ENCODE measurements at places on chromosomes 12 and 14. TPM values are rescaled to one million over a fixed set of nuclear protein-coding genes. Genes with fewer than 3 reads are reported as not detected.
A peak's percentile ranks its signal among the peaks of the same experiment; 100 is the strongest.

DNA sequence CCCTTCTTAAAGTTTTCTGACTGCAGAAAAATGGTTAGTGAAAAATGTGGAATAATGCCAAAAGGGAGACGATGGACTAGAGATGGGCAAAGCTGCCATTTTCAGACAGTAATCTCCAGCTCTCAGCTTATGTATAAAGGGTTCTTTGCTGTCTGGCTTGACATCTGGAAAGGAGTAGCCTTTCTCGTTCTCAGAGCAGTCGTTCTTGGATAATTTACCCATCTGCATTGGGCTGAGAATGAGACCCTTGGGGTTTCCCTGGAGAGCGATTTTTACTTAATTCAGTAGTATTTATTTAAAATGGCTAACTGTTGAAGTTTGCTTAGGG lies 1.2 kb downstream of the NUDT4 start:
- peaks cover 4% of the 10 kb centered on the region for H3K4me1 ChIP-seq
- H3K36me3 ChIP-seq: no peaks in the 10 kb centered on the region
- H3K4me3 ChIP-seq: peak overlapping the region; percentile 100
- H3K27me3 ChIP-seq: no peaks in the 10 kb centered on the region
- no peak for DNase-seq

DNA sequence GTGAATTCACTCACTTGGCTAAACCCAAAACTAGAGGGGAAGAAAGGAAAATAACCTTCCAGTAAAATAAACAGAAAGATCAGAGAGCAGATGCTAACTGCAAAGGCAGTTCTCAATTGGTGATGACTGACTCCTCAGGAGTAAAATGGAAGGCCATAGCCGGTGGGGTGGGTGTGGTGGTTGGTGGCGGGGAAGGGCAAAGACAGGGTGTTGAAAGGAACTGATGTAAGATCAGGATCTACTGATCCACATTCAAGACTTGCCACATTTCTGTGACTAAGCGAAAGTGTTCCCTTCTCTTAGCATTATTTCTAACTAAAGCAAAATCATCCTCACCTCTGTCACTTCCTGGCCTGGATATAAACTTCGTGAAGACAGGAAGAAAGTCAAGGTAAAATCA lies 26.3 kb upstream of the TC2N start:
- H3K36me3 ChIP-seq: no peaks in the 10 kb centered on the region
- no peak overlapping the region for H3K27ac ChIP-seq

GRCh38 chr12:125436686-125437085 lies 371.5 kb downstream of the AACS start:
- no peaks in the 10 kb centered on the region for H3K4me1 ChIP-seq
- no peaks in the 10 kb centered on the region for H3K27me3 ChIP-seq
- H3K4me3 ChIP-seq: no peak overlapping the region
- no peak for DNase-seq
- H3K36me3 ChIP-seq: no peaks in the 10 kb centered on the region

DNA sequence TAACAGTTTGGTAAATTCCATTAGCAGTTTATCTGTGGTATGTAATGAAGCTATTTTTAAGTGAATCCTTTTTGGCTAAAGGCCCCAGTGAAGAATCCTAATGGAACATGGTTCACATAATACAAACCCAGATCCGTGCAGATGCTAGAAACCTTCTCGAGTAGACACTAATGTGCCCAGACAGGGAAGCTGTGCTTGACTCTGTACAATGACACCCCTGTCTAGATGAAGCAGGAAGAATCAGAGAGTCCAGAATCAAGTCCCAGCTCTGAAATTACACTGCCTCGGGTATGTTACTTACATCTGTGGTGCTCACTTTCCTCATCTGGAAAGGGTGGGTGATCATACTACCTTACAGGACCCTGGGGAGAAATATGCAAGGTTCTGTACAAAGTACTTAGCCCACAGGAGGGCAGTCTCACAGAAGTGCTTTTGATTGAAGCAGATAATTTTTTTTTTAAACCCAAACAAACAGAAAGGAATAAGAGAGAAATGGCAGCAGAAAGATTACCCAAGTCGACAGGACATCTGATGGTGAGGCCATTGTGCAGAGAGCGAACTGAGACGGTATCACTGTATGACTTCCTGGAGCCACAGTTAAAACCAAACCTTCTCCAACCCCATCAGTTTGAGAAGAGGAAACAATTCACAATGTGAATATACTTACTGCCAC lies 8.5 kb downstream of the CRACR2A start:
- H3K27ac ChIP-seq: no peak overlapping the region
- no peaks in the 10 kb centered on the region for H3K27me3 ChIP-seq
- DNase-seq: no peak
- no peaks in the 10 kb centered on the region for H3K4me1 ChIP-seq
- no peaks in the 10 kb centered on the region for H3K36me3 ChIP-seq

GRCh38 chr12:121668750-121669520 lies 519 bp downstream of the MORN3 start:
- DNase-seq: no peak
- no peaks in the 10 kb centered on the region for H3K27me3 ChIP-seq
- H3K4me3 ChIP-seq: no peak overlapping the region
- H3K36me3 ChIP-seq: no peaks in the 10 kb centered on the region
- H3K4me1 ChIP-seq: no peaks in the 10 kb centered on the region

GRCh38 chr12:66739940-66740651 lies 61.2 kb upstream of the GRIP1 start:
- DNase-seq: no peak
- H3K36me3 ChIP-seq: no peaks in the 10 kb centered on the region
- no peak overlapping the region for H3K27ac ChIP-seq
- no peak overlapping the region for H3K4me3 ChIP-seq

DNA sequence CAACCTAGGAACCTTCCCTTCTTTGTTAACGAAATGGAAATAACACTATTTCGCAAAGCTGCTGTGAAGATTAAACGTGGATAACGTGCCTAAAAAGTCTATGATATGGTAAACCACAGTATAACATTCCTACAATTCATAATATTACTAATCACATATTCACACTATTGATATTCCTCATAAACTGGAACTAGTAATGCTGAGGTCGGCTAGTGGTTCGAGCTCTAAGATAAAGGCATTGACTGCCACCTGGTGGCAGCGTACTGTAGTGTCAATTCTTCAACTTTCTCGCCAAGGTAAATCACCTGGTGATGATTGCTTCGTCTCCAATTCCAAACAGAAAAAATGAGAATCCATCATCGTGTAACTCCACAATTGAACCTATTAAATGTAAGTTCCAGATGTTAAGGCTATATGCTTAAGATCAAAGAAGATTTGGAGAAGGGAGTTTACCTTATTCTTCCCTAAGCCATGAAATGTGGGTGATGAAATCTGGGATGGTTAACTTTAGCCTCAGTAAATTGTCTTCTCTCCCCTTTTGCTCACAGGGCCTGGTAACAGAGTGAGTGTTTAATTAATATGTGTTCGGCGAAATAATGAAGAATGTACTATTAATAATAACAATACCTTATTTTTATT lies 197.5 kb upstream of the TMEM132C start:
- H3K36me3 ChIP-seq: no peaks in the 10 kb centered on the region
- no peak overlapping the region for H3K4me3 ChIP-seq
- DNase-seq: no peak
- H3K27me3 ChIP-seq: no peaks in the 10 kb centered on the region
- no peaks in the 10 kb centered on the region for H3K4me1 ChIP-seq
- no peak overlapping the region for H3K27ac ChIP-seq

OR4E2 gene
- total RNA-seq: not detected

ETFBKMT gene
- 4.9 TPM for total RNA-seq

PELI2 gene
- 19.7 TPM for total RNA-seq

MYH6 gene
- total RNA-seq: not detected

All from aorta (tissue), 5 donors.